ENCODE measurements at places on chromosomes 12 and 14.

DNA sequence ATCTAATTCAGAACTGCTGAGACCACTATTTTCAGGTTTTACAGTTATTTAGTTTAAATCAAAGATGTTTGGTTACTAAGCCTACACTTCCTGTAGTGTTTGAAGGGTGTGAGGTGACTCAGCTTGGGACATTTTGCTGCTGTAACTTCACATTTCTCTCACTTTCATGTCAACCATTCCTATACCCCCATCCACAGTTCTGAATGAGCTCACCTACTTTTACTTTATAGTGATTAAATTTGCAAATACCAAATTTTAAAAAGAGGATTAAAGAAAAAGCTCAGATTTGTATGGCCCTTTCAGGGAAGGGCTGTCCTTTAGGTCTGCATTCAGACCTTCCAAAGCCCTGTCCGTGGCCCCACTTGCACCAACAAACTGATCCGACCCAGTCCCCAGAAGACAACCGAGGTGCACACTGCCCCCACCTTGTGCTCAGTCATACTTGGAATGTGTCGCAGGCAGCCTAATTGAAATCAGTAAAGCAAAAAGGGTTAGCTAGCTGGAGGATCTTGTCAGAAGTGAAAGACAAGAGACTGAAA is 174.4 kb downstream of the MON2 start:
- no peak for DNase-seq

GRCh38 chr14:76022991-76023390 is 37.4 kb downstream of the IFT43 start:
- no peak for DNase-seq

GRCh38 chr12:117966511-117966910 is 2.3 kb downstream of the KSR2 start:
- no peak for DNase-seq

- peak; percentile 78 for DNase-seq
These were observed 8.5 kb downstream of the BTG1 start for GRCh38 chr12:92136965-92137721.

GRCh38 chr12:19068137-19068536 is 61.4 kb upstream of the PLEKHA5 start:
- DNase-seq, result no peak

GRCh38 chr12:103929784-103930033 is 501 bp upstream of the HSP90B1 start:
- no peak for DNase-seq

- no peak for DNase-seq
These were observed 36.6 kb downstream of the EID3 start for GRCh38 chr12:104340177-104340576.

GRCh38 chr14:70887207-70887681 is 20.0 kb upstream of the PCNX1 start:
- peak; percentile 94 for DNase-seq

- peak; percentile 97 for DNase-seq
These were observed 85.1 kb upstream of the ARHGAP5 start for GRCh38 chr14:31992011-31992447.

GRCh38 chr12:130919086-130919485 is 34.6 kb upstream of the ADGRD1 start:
- no peak for DNase-seq

- DNase-seq, result no peak
These were observed 6.4 kb upstream of the CCDC175 start for GRCh38 chr14:59582845-59583509.

GRCh38 chr12:127260999-127261398 is 1006.0 kb upstream of the TMEM132C start:
- no peak for DNase-seq

DNA sequence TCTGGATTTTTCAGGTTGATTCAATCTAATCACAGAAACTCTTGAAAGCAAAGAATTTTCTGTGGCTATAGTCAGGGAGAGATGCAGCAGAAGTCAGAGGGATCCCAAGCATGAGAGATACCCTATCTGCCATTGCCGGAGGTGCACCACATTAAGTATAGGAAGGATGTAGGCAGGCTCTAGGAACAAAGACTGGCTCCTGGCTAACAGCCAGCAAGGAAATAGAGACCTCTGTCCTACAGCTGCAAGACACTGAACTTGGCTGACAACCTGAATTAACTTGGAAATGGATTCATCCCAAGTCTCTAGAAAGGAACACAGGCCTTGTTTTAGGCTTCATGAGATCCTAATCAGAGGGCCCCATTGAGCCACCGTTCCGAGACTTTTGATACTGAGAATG is 364.9 kb upstream of the FLRT2 start:
- no peak for DNase-seq

DNA sequence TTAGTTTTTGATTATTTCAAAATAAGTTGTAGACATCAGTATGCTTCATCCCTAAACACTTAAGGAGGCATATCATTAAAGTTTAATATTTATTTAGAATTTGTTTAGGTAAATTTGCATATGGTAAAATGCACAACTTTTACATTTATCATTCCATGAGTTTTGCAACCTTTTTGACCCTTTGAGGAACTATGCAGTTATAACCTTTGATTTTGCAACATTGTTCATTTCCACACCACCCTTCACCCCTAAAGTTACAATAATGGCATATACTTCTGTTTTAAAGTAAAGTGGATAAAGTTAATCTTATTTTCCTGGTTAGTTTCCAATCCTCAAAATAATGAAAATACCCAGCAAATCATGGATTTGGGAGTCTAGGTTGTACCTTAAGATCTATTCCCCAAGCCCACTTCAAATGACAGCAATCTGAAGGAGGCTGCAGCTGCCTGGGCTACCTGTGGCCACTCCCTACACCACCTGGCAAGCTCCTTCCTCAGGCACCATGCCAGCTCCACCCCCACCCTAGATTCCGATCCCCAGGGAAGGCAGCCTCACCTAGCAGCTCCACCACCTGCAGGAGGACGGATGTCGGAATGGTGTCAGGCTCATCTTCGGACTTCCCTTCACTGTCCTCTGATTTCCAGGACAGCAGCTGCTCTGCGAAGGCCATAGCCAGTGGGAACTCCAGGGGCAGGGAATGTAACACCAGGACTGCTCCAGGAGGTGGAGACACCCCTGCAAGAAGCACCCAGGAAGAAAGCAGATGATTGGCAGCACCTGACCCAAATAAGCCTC is 65.1 kb downstream of the TRAFD1 start:
- DNase-seq, result no peak

GRCh38 chr14:33938131-33938949 is 12.5 kb downstream of the EGLN3 start:
- no peak for DNase-seq

DNA sequence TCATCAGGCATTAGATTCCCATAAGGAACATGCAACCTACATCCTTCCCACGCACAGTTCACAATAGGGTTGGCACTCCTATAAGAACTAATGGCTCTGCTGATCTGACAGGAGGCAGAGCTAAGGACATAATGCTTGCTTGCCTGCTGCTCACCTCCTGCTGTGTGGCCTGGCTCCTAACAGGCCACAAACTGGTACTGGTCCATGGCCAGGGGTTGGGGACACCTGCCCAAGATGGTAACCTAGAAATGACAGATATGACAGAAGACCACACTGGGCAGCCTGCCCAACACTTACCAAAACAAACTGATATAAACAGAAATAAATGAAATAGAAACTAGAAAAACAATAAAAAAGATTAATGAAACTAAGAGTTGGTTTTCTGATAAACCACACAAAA is 325.6 kb downstream of the SEC23A start:
- no peak for DNase-seq

- DNase-seq, result no peak
These were observed 63.5 kb downstream of the LLPH start for GRCh38 chr12:66066929-66067523.

DNA sequence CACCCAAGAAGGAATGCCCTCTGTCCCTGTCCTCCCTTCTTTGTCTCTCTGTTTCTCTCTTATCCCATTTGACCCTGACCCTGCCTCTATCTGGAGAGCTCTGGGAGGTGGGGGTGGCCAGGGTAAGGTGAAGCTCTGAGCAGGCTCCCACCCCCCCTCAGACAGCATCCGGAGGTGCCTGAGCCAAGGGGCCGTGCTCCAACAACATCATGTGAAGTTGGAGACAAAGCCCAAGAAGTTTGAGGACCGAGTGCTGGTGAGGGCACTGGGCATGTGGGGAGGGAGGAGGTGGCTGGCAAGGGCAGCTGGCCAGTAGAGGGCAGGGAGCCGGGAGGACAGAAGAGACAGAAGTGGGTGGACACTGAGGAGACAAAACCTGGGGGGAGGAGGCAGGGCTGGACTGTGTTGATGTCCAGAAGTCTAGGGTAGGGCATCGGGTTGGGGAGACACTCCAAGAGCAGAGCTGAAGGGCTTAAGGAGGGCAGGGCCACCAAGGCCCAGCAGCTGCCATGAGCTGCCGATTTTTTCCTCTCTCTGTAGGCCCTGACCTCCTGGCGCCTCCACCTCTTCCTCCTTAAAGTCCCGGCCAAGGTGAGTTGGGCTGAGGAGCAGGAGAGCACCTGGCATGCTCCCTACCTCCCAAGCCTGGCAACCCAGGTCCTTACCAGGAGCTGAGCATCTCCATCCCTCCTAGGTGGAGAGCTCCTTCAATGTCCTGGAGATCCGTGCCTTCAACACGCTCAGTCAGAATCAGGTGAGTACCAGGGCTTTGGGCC is 1.9 kb downstream of the CARMIL3 start:
- DNase-seq, result no peak

DNA sequence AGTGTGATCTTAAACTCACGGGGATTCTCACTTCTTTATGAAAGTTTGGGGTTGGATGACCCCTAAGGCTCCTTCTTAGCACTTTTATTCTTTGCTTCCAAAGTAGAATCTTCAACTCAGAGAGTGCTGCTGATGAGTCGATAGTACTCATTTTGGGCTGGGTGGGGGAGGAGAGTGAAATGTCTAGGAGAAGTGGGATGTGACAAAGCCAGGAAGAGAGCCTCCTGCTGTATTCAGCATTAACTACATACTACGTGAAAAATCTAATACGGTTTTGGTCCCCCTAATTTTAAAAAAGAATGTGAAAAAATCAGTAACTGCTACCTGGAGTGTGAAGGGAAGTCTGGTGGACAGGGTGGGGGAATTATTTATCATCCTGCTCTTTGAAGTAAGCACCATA is 148.3 kb downstream of the SAMD4A start:
- DNase-seq, result no peak

DNA sequence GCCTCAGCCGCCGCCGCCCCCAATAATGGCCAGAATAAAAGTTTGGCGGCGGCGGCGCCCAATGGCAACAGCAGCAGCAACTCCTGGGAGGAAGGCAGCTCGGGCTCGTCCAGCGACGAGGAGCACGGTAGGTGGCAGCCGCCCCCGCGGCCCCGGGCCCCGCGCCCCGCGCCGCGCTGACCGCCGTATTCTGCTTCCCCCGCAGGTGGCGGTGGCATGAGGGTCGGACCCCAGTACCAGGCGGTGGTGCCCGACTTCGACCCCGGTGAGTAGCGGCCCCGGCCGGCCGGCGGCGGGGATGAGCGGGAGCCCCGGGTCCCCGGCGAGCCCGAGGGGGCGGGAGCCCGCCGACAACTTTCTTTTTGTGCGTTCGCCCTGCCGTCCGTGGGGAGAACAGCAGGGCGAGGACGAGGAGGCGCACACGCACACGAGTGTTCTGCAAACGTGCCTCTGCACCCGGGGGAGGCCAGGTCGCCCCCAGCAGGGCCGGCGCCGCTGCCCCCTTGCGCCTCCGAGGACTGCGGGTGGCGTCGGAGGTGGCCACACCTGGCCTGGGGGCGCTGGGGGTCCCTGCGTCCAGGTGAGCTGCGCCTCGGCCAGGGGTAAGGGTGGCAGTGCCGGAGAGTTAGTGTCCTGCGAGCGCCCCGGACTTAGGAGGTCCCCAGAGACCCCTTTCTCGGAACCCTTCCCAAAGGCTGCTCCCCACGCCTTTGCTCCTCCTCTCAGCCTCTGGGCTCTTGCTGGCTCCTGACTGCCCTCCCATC is 794 bp downstream of the RCOR1 start:
- no peak for DNase-seq

- peak; percentile 23 for DNase-seq
These were observed 1.3 kb downstream of the BAZ2A start for GRCh38 chr12:56628671-56629458.

DNA sequence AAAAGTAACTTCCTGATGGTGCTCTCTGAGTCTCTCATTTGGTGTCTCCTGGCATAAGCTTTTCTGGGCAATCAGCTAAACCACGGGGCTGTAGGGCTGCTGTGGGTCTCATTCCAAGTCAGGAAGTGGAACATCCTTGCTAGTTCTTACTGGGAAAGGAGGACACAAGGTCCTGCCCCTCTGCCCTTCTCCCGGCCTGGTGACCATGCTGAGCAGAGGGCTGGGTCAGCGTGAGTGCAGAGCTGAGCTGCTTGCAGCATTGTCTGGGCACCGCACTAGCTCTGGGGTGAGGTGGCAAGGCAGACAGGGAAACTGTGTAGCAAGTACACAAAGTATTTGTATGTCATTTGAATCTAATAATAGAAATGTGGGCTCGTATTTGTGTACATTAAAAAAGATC is 45.0 kb upstream of the ASPG start:
- no peak for DNase-seq

DNA sequence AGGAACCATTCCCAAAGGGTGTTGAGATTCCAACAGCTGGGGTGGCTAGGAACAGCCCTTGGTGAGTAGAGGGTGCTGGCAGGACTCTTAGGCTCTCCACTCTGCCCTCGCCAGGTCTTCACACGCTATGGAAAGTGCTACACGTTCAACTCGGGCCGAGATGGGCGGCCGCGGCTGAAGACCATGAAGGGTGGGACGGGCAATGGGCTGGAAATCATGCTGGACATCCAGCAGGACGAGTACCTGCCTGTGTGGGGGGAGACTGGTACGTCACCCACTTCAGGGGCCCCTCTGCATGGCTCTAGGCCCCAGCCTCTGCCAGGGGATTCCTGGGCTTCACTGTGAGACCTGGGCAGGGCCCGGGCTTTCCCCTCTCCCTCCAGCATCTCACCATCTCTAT is 8.0 kb upstream of the SMARCD1 start:
- DNase-seq, result no peak

DNA sequence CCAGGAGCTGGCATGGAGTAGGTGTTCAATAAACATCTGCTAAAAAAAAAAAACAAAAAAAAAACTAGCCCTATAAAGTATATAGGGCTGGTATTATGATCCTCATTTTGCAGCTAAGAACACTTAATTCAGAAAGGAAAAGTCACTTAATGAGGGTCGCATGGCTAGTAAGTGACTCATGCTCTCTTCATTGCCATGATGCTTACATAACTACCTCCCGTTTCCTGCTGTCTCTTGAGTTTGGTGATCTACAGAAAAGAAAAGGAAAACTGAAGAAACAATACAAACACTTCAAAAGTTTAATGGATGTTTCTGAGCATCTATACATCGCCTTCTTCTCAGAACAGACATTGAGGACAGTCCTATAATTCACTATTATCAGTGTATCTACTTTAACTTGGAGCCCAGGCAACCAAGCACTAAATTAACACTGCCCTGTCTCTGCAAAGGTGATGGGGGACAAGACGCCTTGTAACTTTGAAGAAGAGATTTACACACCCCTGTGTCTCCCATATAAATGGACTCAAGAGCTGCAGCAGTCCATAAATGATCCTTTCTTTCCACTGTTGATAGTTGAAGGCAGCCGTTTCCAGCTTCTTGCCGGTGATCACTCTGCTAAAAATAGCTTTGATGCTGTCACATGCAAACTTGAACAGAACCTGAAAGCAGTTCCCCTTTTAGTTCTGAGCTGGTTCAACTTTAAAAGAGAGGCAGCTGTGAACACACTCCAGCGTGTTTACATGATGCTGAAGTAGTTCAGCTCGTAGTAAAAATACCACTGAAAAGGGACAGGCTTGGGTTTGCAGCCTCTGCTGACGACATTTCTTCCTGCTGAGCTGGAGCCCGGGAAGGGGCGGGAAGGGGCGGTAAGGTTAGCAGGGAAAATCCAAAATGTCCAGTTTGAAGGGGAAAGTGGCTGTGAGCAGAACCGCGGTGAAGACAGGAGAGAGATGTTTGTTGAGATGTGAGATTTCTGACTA is 113.3 kb downstream of the FOXN3 start:
- DNase-seq, result peak; percentile 71

GRCh38 chr12:109738878-109739665 is 25.4 kb downstream of the FAM222A start:
- no peak for DNase-seq
